Left ventricle myocardium superior (tissue), 1 donor: ENCODE measurements at places on chromosomes 7 and 10.

DNA sequence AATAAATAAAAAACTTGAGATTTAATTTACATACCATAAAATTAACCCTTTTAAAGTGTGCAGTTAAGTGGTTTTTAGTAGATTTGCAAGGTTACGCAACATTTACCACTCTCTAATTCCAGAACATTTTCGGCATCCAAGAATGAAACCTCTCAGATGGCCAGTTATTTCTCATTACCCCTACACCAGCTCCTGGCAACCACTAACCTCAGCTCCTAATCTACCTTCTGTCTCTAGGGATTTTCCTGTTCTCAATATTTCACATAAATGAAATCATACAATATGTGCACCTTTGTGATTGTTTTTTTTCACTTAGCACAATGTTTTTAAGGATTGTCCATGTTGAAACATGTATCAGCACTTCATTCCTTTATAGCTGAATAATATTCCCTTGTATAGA, 45.1 kb downstream of the INPP5F start:
- DNase-seq: no peak

- no peak for DNase-seq
Measured at GRCh38 chr7:131653418-131654248, 97.2 kb upstream of the PODXL start.

GRCh38 chr7:46651561-46652088, 730.6 kb upstream of the IGFBP3 start:
- DNase-seq: no peak

GRCh38 chr10:121680879-121681655, 82.8 kb upstream of the FGFR2 start:
- no peak for DNase-seq

DNA sequence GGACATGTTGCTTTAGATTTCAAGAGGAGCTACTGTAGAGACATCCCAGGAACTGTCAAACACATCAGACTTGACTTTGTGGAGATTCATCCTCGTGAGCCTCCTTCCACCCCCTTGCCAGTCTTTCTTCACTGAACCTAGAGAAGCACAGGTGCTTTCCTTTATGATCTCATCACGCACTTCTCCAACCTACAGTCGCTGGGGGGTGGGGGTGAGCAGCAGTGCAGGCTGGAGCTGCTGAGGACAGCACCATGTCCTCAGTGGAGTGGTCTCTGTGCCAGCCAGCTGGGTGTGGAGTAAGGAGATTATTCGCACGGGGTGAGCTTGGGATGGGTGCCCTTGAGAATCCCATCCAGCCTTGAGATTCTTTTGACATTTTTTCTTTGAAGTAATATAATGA, 88.1 kb downstream of the VOPP1 start:
- DNase-seq: no peak

GRCh38 chr7:114790521-114790920, 131.4 kb upstream of the MDFIC start:
- DNase-seq: no peak

GRCh38 chr7:103710247-103710646, 264.2 kb upstream of the SLC26A5 start:
- DNase-seq: no peak

DNA sequence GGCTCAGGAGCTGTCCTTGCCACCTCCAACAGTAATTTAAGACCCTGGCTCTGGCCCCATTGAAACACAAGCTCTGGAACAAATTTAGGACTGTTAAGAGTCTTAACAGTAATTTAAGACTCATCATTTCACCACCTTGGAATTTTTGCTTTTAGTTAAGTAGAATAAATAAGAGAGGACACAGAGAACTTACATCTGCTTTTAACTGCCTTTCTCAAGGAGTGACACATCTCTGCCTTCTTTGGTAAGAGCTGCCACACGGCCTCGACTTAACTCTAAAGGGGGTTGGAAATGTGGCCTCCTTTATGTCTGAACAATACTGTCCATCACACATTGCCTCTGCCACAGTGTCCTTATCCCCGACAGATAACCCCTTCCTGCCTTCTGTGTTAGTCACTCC, 77.9 kb downstream of the HERPUD2 start:
- no peak for DNase-seq

- DNase-seq: no peak
Measured at GRCh38 chr10:108690530-108690929, 1232.8 kb downstream of the XPNPEP1 start.

GRCh38 chr7:32022966-32023365, 47.2 kb downstream of the PDE1C start:
- DNase-seq: no peak

DNA sequence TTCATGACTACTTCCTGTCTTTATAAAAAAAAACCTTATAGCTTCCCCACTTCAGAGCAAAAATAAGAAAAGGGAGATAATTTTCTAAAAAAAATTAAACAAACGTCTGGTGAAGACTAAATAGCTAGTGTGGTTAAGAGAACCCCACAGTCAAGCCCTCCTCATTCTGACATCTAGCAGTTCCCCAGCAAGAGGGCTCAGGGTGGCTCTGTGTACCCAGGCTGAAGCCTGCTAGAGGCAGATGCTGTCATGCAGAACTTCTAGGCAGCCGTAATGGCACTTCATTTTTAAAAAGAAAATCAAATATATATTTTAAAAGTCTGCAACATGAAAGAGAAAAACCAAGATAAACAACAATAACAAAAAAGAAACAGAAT, 223.1 kb upstream of the KLF14 start:
- no peak for DNase-seq

- no peak for DNase-seq
Measured at GRCh38 chr10:112515126-112515525, 68.1 kb downstream of the VTI1A start.

DNA sequence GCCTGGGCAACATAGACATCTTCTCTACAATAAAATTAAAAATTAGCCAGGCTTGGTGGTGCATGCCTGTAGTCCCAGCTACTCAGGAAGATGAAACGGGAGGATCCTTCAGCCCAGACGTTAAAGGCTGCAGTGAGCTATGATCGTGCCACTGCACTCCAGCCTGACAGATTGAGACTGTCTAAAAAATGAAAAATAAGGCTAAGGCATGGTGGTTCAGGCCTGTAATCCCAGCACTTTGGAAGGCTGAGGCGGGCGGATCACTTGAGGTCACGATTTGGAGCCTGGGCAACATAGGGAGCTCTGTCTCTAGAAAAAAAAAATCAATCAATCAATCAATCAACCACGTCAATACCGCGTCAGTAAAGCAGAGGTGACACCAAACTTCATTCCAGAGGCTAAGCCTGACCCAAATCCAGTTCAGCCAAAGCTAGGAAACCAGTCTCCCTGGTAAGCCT, 31.1 kb downstream of the MRPS24 start:
- no peak for DNase-seq

DNA sequence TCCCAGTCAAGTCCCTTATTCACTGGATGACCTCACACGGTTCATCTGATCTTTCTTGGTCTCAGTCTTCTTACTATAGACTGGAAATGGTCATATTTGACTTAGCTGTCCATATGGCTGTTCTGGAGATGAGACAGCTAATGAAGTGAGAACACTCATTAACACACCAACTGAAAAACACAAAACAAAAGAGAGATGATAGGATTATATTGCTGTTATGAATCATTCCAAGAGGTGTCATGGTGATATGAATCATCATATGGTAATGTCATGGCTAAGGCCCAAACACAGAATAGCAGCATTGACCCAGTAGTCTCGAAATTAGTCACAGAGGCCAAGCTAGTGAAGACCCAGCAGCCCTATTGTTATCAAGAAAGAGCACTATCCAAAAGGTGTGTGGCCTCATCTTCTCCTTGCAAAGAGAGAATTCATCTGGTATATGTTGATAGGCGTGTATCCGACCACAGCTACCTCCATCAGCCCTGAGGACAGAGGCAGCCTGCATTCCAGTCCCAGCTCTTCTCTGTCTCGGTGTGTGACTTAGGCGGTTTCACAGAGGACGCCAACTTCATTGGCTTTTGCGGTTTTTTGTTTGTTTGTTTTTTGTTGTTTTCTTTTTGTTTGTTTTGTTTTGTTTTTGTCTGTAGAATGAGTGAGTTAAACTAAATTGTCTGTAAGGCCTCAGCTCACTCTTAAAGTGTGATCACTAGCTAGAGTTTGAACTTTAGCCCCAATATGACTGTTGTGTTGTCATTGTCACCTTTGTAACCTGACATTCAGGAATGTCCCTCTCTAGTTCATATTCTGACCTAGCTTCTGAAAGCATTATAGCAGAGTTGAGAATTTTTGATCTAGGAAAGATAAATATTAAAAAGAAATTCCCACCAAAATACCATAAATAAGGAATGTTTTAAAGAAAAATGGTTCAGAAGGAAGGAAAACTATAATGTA, 97.4 kb upstream of the PDCD4 start:
- no peak for DNase-seq

DNA sequence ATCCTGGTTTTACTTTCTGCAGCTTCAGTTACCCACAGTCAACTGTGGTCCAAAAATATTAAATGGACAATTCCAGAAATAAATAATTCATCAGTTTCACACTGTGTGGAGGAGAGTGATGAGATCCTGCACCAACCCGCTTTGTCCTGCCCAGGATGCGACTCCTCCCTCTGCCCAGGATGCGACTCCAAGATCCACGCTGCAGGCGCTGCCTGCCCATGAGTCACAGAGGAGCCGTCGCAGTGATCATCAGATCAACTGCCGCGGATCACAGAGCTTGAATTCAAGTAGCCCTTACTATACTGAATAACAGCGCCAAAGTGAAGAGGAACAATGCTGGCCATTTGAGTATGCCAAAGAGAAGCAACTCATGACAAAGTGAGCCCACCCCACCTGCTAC, 61.5 kb downstream of the GRB10 start:
- DNase-seq: no peak

DNA sequence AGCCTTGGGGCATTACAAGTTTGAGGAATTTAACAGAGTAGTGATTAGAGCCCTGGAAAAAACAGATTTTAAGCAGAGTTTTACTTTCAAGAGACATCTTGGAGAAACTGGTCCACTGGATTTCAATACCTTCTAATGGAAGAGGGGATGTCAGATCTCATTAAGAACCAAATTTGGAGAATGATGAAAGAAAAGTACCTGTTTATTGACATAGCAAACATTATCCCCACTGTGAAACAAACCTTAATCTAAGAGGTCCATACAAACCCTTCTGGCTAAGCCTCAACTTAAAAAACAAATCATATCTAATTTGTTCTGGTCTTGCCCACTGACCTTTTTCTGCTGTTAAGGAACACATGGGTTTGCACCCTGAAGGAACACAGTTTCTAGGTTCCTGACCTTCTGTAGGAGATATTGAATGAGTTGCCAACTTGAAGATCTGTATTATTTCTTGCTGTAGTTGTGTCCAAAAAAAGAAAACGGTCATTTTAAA, 53.5 kb downstream of the LAMB1 start:
- no peak for DNase-seq

DNA sequence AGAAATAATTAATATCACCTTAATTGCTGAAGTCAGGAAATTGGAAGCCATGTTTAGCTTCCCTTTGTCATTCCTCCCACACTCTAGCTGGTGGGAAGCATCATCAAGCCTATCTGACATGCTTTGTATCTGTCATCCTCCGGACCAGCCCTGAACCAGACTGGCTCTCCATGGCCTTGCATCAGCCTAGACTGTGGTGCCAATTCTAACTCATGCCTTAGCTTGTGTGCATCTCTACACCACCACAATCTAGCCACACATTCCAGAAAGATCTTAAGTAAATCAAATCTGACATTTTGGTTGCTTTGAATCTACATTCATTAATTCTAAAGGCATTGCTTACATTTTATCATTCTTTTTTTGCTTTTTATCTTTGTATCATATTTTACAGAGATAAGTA, 196.4 kb upstream of the VSTM2A start:
- no peak for DNase-seq

GRCh38 chr7:88457320-88457719, 150.6 kb upstream of the STEAP4 start:
- DNase-seq: no peak

GRCh38 chr7:82897500-82897899, 265.2 kb downstream of the PCLO start:
- DNase-seq: no peak

- peak; percentile 57 for DNase-seq
Measured at GRCh38 chr7:108001764-108002725, 916 bp downstream of the LAMB1 start.

DNA sequence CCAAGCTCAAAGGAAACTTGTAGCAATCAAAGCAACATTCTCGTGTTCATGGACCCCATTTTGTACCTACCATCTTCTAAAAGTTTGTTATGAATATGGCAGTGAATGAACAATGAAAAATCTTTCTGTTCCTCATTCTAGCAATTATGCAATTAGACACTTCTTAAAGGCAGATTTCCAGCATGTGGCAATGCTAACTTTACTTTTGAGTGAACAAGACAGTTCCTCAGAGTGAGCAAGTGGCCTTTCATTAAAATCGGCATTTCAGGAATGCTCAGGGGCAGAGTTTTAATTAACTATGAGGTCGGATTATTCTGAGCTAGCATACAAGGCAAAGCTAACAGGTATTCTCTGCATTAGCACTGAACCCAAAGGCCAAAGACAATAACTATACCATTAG, 48.4 kb upstream of the NFE2L3 start:
- no peak for DNase-seq

- DNase-seq: no peak
Measured at GRCh38 chr7:155333346-155334234, 35.9 kb downstream of the INSIG1 start.

GRCh38 chr10:27779462-27780015, 33.9 kb upstream of the MKX start:
- no peak for DNase-seq

- DNase-seq: no peak
Measured at GRCh38 chr7:106599343-106599698, 61.6 kb downstream of the CCDC71L start.

DNA sequence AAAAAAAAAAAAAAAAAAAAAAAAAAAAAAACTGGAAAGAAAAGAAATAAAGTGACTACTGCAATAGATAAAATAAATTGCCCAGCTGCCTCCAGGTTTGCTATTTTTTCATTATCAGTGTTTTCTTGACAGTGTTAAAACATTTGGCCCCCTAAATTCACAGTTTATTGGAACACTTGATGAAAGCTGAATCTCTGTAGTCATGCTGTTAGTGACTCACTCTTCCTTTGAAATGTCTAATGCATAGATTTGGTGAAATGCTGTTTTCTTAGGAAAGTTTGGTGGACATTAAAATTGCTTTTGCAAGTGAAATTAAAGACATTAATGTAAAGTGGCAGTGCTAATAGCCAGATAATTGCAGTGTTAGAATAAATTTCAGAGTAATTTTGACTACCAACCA, 785.2 kb downstream of the NRG3 start:
- DNase-seq: no peak

DNA sequence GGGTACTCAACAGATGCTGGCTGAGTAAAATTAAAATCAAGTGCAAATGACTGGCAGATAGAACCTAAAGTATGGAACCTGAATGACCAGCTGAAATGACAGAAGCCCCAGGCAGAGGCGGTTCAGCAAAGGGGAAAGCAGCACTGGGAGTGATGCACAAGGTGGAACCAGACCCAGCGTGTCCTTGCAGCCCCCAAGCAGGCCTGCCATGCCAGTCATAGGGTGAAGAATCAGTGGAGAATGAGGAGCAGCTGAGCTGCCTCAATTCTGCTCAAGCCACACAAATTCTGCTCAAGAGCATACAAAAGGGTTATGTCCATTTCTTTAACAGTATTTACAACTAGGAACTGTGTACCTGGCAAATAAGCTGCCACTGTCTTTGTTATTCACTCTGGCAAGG, 8.7 kb downstream of the ACTR1A start:
- no peak for DNase-seq

GRCh38 chr7:41205600-41205999, 497.3 kb downstream of the INHBA start:
- no peak for DNase-seq

GRCh38 chr7:47267346-47267745, 314.6 kb downstream of the TNS3 start:
- DNase-seq: no peak

GRCh38 chr10:116160271-116160670, 112.7 kb downstream of the GFRA1 start:
- no peak for DNase-seq

GRCh38 chr7:68720697-68721096, 877.6 kb upstream of the AUTS2 start:
- DNase-seq: no peak
